Heart left ventricle (tissue), 16 donors: ENCODE measurements at places on chromosomes 16 and 17. TPM values are rescaled to one million over a fixed set of nuclear protein-coding genes. Genes with fewer than 3 reads are reported as not detected.

- no peak overlapping the region for H3K27ac ChIP-seq
- no peaks in the 10 kb centered on the region for H3K36me3 ChIP-seq
- peaks cover 11% of the 10 kb centered on the region for H3K27me3 ChIP-seq
- H3K4me1 ChIP-seq: peaks cover 10% of the 10 kb centered on the region
- no peak for DNase-seq
- peak overlapping the region; percentile 45 for H3K4me3 ChIP-seq
These were observed 5.6 kb downstream of the PHOSPHO1 start for GRCh38 chr17:49224997-49225337.

DNA sequence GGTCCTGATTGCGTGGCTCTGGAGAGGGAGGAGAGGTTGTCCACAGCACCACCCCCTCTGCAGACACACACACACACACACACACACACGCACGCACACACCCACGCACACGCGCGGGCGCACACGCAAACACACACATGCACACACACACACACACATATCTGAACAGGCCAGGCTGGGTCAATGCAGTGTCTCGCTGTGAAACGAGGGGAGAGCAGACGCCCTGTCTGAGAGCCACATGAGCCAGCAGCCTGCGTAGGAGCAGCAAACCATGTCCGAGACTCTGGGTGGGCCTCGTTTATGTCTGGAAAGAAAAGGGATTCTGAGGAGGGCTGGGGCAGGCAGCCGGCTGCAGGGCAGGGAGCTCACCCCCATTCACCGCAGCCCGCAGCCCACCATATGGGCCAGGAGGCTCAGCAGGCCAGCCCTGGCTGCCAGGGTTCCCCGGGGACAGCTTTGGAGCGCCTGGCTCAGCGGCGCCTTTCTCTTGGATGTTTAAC, 93.3 kb upstream of the TNRC6C start:
- H3K4me1 ChIP-seq: peaks cover 10% of the 10 kb centered on the region
- peak; percentile 62 for DNase-seq
- H3K27me3 ChIP-seq: no peaks in the 10 kb centered on the region
- H3K27ac ChIP-seq: peak overlapping the region; percentile 73
- no peaks in the 10 kb centered on the region for H3K36me3 ChIP-seq
- no peak overlapping the region for H3K4me3 ChIP-seq

The BCL6B gene
- 14.9 TPM for total RNA-seq

The LPCAT2 gene
- total RNA-seq: 12.7 TPM

The TPPP3 gene
- total RNA-seq: 14.7 TPM

DNA sequence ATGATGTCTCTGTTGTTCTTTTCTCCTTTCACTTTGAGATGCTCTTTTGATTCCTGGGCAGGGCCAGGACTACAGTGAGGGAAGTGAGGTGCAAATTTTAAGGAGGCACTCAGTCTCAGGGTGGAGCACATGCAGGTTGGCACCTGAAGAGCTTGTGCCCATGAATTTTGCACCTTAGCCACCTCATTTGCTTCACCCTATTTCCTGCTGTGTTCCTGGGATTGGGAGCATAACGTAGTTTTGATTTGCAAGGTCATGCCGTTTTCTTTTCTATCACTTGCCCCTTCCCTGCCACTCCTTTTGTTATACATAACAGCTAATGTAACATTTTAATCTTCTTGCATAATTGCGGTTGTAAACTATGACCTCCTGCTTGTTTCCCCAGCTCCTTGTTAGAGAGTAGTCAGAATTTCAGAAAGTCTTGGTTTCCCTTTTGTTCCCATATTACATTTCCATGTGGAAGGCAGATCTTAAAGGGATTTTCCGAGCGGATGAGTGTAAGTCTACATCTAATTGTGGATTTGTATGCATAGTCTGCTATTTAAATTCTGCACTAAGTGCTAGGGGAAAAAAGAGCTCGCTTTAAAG, 9.8 kb downstream of the PMFBP1 start:
- H3K4me3 ChIP-seq: no peak overlapping the region
- no peak overlapping the region for H3K27ac ChIP-seq
- no peaks in the 10 kb centered on the region for H3K36me3 ChIP-seq
- DNase-seq: no peak
- H3K4me1 ChIP-seq: no peaks in the 10 kb centered on the region

The CSH1 gene
- not detected for total RNA-seq

GRCh38 chr17:49577963-49578362, 2.3 kb downstream of the NXPH3 start:
- H3K27me3 ChIP-seq: no peaks in the 10 kb centered on the region
- no peak for DNase-seq
- peaks cover 28% of the 10 kb centered on the region for H3K4me1 ChIP-seq
- peak overlapping the region; percentile 89 for H3K4me3 ChIP-seq
- no peaks in the 10 kb centered on the region for H3K36me3 ChIP-seq

DNA sequence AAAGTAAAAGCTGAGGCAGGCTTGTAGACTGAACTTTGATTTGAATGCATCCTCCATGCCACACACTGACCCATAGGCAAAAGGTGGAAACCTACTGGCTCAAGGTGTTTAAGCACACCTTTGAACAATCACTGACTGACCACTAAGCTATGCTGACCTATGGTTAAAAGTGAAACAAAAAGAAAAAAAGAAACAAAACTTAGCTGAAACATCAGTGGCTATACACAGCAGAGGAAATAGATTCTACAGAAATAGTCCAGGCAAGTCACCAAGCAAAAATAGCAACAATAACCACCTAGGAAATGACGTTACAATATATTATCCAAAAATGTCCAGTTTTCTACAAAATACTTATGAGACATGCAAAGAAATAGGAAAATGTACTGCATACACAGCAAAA, 60.2 kb downstream of the RPGRIP1L start:
- no peak overlapping the region for H3K4me3 ChIP-seq
- no peak overlapping the region for H3K27ac ChIP-seq
- H3K4me1 ChIP-seq: no peaks in the 10 kb centered on the region
- no peaks in the 10 kb centered on the region for H3K27me3 ChIP-seq
- DNase-seq: no peak
- peaks cover 14% of the 10 kb centered on the region for H3K36me3 ChIP-seq

DNA sequence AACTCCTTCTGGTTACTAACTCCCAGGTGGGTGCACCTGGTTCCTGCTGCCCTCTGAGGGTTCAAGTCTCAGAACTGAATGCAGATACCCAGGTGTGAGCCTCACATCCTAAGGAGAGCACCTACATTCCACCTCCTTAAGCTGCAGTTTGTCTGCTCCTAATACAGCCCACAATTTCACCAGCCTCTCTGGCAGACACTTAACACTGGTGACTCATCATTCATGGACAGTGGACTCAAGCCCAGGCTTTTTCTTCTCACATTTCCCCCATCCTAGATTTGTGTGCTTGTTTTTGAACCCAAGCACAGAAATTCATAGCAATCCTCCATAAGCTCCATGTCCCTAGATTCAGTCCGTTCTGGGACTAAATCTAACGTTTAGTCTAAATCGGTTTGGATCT, 7.0 kb upstream of the MAF start:
- DNase-seq: no peak
- H3K36me3 ChIP-seq: no peaks in the 10 kb centered on the region
- peaks cover 3% of the 10 kb centered on the region for H3K27me3 ChIP-seq
- no peak overlapping the region for H3K4me3 ChIP-seq
- H3K4me1 ChIP-seq: no peaks in the 10 kb centered on the region

The TVP23A gene
- not detected for total RNA-seq

- H3K27me3 ChIP-seq: no peaks in the 10 kb centered on the region
- H3K36me3 ChIP-seq: peaks cover 86% of the 10 kb centered on the region
- no peaks in the 10 kb centered on the region for H3K4me1 ChIP-seq
- H3K27ac ChIP-seq: no peak overlapping the region
- no peak for DNase-seq
These were observed 22.2 kb upstream of the CLEC18C start for GRCh38 chr16:70151391-70151790.

DNA sequence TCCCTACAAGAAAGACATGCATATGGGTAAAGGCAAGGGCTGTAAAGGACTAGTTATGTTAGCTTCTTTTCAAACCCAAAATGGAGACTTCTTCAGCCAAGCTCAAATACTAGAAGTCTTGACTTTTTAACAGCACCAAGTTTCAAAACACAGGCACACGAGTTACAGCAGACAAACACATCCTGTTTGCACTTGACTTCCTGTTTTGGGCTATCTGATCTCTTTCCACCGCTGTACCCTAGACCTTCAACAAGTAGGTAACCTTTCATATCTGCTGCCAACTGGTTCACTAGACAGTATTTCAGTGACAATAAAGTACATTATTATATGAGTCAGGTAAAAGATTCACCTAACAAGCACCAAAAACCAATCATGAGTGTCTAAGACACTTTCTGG, 12.3 kb downstream of the RFFL start:
- no peak for DNase-seq
- H3K27me3 ChIP-seq: no peaks in the 10 kb centered on the region
- peaks cover 25% of the 10 kb centered on the region for H3K4me1 ChIP-seq
- peak overlapping the region; percentile 57 for H3K27ac ChIP-seq

- peaks cover 21% of the 10 kb centered on the region for H3K27me3 ChIP-seq
- no peak for DNase-seq
- H3K27ac ChIP-seq: no peak overlapping the region
These were observed 2.1 kb downstream of the CMTM2 start for GRCh38 chr16:66581246-66581952.

The TBC1D3B gene
- 1.3 TPM for total RNA-seq

The C16orf95 gene
- 3.9 TPM for total RNA-seq

- no peaks in the 10 kb centered on the region for H3K4me1 ChIP-seq
- no peak for DNase-seq
- H3K4me3 ChIP-seq: no peak overlapping the region
- H3K27me3 ChIP-seq: no peaks in the 10 kb centered on the region
These were observed 151.5 kb downstream of the CEP112 start for GRCh38 chr17:66040402-66040801.

GRCh38 chr16:2533912-2534311, 2.7 kb upstream of the CEMP1 start:
- no peak overlapping the region for H3K27ac ChIP-seq
- H3K4me1 ChIP-seq: peaks cover 28% of the 10 kb centered on the region
- peaks cover 15% of the 10 kb centered on the region for H3K36me3 ChIP-seq
- H3K27me3 ChIP-seq: no peaks in the 10 kb centered on the region
- no peak overlapping the region for H3K4me3 ChIP-seq
- no peak for DNase-seq

- no peaks in the 10 kb centered on the region for H3K27me3 ChIP-seq
- H3K4me1 ChIP-seq: no peaks in the 10 kb centered on the region
- no peaks in the 10 kb centered on the region for H3K36me3 ChIP-seq
These were observed 345.0 kb downstream of the SLC39A11 start for GRCh38 chr17:72747501-72747900.

The TMEM114 gene
- not detected for total RNA-seq

The MYOCD gene
- 37.5 TPM for total RNA-seq

GRCh38 chr17:74862108-74862901, 2.6 kb upstream of the GRIN2C start:
- peak; percentile 60 for DNase-seq
- no peak overlapping the region for H3K27ac ChIP-seq
- H3K4me1 ChIP-seq: peaks cover 11% of the 10 kb centered on the region
- H3K36me3 ChIP-seq: no peaks in the 10 kb centered on the region

DNA sequence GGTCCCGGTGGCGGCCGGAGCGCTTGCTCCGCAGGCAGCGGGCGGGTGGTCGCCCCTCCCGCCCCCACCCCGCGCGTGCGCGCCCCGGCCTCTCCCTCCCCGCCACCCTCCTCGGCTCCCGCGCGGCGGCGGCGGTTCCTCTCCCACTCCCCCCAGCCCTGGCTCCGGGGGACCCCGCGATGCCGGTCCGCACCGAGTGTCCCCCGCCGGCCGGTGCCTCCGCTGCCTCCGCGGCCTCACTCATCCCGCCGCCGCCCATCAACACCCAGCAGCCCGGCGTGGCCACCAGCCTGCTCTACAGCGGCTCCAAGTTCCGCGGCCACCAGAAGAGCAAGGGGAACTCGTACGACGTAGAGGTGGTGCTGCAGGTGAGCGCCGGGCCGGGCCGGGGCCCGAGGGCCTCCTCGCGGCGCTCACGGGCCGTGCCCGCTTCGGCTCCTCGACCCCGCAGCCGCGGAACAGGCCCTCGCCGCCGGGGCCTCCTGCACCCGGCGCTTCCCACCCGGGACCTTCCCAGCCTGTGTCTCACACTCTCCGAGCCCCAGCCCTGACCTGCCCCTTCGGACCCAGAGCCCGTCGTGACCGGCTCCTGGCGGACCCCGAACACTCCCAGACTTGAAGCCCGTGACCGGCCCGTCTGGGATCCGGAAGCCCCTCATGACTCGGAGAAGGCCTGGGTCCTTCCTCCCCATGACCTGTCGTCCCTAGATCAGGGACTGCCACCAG, 490 bp downstream of the GID4 start:
- peak overlapping the region; percentile 68 for H3K27ac ChIP-seq
- DNase-seq: peak; percentile 30
- H3K27me3 ChIP-seq: no peaks in the 10 kb centered on the region
- peaks cover 38% of the 10 kb centered on the region for H3K4me1 ChIP-seq
- H3K4me3 ChIP-seq: peak overlapping the region; percentile 95
- no peaks in the 10 kb centered on the region for H3K36me3 ChIP-seq

DNA sequence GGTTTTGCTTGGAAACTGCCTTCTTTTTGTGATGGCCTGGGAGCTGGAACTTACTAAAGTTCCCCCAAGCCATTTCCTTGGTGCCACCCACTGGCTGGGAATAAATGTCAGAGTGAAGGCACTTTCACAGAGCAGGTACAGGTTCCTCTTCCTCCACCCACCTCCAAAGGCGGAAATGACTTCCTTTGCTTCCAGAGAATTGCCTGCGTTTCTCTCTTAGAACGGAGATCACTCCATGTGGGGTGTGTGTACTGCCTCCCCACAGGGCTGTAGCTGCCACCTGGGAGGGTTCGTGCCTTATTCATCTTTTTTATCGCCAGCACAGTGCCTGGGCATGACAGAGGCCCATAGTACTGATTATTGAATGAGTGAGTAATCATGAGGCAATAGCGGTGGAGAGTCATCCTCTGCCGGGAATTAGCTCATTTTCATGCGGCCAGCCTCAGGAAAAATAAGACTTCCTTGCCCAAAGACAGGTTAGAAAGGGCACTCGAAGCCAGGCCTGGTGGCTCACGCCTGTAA, 32.2 kb upstream of the HAS3 start:
- H3K4me3 ChIP-seq: no peak overlapping the region
- no peak overlapping the region for H3K27ac ChIP-seq
- DNase-seq: no peak
- no peaks in the 10 kb centered on the region for H3K4me1 ChIP-seq

- H3K4me1 ChIP-seq: peaks cover 83% of the 10 kb centered on the region
- no peak overlapping the region for H3K4me3 ChIP-seq
- no peaks in the 10 kb centered on the region for H3K36me3 ChIP-seq
- H3K27me3 ChIP-seq: no peaks in the 10 kb centered on the region
- DNase-seq: no peak
- peak overlapping the region; percentile 85 for H3K27ac ChIP-seq
These were observed 5.5 kb downstream of the IGSF6 start for GRCh38 chr16:21646721-21647561.

- no peaks in the 10 kb centered on the region for H3K27me3 ChIP-seq
- H3K27ac ChIP-seq: peak overlapping the region; percentile 69
- H3K4me3 ChIP-seq: no peak overlapping the region
- H3K36me3 ChIP-seq: no peaks in the 10 kb centered on the region
These were observed 49.7 kb downstream of the NTN1 start for GRCh38 chr17:9071016-9071415.

The C1QTNF8 gene
- total RNA-seq: not detected
